ENCODE measurements at places on chromosomes 3 and 15.

- no peak for DNase-seq
Measured at GRCh38 chr3:195181741-195182469, 89.1 kb downstream of the XXYLT1 start.

DNA sequence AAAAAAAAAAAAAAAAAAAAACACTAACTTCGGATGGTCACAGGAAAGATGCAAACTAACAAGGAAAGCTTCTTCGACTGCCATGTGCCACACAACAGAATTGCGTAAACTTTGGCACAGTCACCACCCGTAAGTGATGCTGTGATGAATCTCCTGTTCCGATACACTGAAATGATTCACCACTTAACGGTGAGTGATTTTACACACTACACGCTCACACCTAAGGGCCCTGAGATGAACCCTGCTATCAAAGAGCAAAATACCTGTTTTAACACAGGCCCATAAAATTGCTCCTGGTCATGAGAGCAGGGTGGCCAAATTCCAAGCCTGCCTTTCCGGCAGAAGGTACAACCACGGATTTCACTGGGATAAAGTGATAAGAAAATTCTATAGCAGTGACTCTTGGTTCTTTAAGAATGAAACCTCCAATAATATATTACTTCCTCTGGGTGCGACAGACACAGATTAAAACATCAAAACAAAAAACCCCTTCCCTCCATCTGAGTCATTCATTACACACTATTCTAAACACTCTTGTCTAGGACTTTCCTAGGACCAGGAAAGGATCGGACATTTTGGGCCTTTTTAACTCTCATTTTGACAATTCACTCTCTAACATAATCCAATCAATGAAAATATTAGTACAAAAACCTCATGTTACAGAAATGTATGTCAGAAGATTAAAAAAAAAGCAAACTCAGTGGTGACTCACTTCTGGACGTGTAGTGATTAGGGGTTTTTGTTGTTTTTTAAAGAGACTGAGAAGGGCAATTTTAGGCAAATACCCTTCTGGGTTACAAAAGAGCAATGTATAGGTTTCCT, 28.3 kb downstream of the LRIG1 start:
- DNase-seq, result no peak

- DNase-seq, result no peak
Measured at GRCh38 chr3:76561494-76562236, 478.2 kb upstream of the ROBO2 start.

- DNase-seq, result no peak
Measured at GRCh38 chr3:149955449-149955848, 15.2 kb downstream of the PFN2 start.

GRCh38 chr3:178492491-178492890, 43.7 kb upstream of the KCNMB2 start:
- DNase-seq, result no peak

DNA sequence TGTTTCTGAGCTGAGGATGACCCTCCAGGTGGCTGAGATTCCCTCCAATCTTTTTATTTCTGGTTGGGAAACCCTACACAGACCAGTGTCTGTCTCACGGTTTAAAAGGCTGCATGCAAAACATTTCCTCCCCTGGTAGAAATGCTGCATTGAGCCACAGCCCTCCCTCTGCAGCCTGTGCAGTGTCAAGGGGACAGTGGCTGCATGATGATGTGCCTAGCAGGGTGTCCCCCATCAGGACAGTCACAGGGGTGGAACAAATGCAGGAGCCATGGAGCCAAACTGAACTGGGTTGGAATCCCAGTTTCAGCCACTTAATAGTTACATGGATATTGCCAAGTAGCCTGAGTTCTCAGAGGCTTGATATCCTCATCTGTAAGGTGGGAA, 147.9 kb upstream of the CTDSPL start:
- no peak for DNase-seq

DNA sequence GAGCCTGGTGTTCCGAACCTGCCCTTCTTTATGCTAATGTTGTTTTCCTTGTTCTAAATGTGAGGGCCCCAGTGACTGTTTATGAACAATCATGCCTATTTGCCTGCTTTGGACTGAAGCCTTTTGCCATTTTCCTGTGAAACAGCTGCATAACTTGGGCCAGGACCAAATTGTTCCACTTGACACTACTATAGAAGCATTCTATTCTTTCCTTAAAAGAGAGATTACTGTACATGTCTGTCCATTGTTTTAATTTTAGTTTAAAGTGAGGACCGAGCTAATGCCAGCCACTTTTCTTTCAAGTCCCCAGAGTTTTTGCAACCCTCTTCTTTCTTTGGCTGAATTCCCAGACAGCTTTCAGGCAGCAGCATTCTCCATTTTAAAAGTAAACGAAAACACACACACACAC, 980.3 kb downstream of the CADM2 start:
- DNase-seq, result no peak

DNA sequence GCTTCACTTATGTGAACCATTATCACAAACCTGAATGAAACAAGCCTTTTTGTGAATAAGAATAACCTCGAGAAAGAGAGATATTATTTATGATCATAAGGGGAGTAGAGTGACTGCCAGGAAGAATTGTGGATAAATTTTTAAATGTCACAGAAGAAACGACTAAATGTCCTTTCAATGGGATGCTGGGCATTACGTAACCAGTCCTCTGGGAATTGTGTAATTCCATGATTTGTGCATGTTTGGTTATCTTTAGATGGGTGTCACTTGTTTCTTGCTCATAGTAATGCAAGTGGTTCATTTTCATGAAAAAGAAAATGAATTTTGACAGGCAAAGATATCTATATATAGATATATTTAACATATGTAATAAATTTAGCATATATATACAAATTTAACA, 379.5 kb upstream of the AGTR1 start:
- no peak for DNase-seq

- no peak for DNase-seq
Measured at GRCh38 chr3:6204891-6205290, 656.0 kb upstream of the GRM7 start.

GRCh38 chr15:55707951-55708350, 35.0 kb downstream of the PRTG start:
- no peak for DNase-seq

- no peak for DNase-seq
Measured at GRCh38 chr15:90711418-90711824, 5.7 kb upstream of the BLM start.

Data from C1 segment of cervical spinal cord (tissue), 14 donors.